ENCODE measurements at places on chromosomes 6 and 20.
A peak's percentile ranks its signal among the peaks of the same experiment; 100 is the strongest.

GRCh38 chr20:20546402-20546801 lies 166.0 kb downstream of the RALGAPA2 start:
- DNase-seq = no peak

GRCh38 chr6:35833536-35833935 lies 28.4 kb downstream of the LHFPL5 start:
- no peak for DNase-seq

DNA sequence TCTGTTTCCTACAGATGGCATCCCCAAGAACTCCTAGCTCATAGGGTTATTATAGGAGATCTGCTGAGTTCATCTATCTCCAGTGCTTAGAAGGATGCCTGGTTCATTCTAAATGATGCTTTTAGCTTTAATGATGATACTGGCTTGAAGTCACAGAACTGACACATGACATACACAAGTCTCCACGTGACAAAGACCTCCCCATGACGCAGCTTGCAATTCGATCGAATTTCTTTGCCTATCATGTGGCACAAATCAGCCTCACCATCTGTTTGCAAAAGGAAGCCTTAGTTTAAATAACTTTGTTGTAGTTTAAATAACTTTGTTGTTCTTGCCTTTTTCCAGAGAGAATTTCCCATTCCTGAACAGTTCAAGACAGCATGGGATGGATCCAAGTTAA lies 44.1 kb upstream of the FAM8A1 start:
- DNase-seq = no peak

DNA sequence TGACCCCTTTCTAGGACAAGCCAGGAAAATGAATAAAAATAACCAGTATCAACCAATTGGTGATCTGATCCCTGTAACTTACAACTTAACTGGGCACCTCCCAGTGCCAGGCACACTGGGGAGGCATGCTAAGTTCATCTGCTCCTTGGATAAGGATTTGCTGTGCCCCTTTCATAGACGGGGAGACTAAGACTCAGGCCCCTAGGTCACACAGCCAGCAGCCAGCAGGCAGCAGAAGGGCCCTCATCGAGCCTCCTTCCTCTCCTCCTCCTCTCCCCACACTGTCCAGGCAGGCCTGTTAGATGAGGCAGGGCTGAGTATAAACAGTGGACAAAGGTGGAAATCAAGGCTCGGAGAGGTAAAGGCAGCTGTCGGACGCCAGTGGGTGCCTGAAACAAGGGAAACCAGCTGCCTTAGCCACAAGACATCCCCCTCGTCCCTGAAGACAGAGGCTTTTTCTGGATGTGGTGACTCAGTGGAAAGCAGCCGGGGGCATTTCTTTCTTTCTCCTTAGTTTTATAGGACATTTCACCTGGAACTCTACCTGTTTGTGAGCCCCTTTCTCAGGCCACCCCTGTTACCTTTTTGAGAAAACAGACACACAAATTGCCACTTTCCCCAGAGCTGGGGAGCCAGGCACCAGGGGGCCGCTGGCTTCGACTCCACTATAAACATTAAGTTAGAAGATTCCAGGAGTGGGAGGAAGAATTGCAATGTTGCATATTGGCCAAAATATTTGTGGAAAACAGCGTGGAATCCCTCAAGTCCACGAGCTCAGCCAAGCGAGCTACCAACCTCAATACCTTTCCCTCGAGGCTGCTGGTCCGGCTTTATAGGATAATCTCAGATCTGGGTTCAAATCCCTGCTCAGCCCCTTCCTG lies 166.0 kb downstream of the PREX1 start:
- DNase-seq = no peak

- DNase-seq = no peak
Observed at GRCh38 chr20:235891-236290, 8.8 kb downstream of the DEFB129 start.

DNA sequence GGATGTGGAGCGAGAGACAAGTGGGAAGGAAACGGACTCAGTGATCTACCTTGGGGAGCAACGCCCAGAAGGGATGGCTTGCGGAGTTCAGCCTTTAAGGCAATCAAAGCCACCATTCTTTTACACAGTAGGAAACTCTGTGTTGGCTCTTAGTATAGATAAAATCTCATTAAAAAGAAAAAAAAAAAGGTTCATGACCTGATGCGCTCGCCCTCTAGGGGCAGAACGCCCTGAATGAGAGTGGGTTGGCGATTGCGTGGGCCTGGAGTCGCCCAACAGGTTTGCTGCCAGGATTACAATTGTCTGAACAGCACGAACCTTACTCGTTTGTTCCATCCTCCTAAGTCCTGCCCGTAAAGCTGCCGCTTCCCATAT lies 1.2 kb downstream of the TPD52L1 start:
- peak; percentile 6 for DNase-seq

DNA sequence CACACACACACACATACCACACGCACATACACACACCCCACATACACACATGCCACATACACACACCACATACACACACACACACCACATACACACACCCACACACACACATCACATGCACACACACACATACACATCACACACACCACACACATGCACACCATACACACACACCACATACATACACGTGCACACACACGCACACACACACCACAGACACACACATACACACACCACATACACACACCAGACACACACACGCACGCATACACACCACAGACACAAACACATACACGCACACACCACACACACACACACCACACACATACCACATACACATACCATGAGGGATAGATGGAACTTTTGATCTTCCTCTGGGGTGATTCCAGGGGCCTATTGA lies 90.2 kb downstream of the DLGAP4 start:
- DNase-seq = no peak

- no peak for DNase-seq
Observed at GRCh38 chr6:37938909-37939308, 119.4 kb downstream of the ZFAND3 start.

DNA sequence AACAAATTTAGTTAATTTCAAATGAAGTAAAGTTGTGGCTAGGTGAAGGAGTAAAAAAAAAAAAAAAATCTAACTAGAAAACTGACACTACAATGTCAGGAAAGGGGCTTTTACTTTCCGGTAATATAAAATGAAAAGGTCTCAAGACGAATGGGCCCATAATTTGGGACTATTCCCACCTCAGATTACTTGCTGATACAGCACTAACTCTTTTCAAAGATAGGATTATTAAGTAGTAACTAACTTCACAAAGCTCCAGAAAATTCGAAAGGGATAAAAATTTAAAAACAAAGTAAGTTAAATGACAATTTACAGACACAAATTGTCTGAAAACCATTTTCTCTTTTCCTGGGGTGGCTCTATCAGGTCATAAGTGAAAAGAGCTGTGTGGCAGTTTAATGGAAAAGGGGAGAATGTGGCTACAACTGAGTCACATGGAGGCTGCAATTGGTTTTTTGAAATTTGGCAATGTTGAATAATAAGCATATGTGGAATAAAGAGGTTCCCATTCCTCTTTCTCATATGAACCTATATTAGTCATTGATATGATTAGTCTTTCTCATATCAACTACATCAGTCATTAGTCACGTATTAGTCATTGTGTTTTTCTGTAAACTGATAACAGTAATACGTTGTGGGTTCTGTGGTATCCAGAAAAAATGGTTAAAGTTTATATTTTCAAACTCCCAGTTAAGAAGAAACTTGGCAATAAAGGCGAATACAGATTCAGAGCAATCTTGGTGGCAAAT lies 78.0 kb downstream of the RWDD2A start:
- DNase-seq = no peak

DNA sequence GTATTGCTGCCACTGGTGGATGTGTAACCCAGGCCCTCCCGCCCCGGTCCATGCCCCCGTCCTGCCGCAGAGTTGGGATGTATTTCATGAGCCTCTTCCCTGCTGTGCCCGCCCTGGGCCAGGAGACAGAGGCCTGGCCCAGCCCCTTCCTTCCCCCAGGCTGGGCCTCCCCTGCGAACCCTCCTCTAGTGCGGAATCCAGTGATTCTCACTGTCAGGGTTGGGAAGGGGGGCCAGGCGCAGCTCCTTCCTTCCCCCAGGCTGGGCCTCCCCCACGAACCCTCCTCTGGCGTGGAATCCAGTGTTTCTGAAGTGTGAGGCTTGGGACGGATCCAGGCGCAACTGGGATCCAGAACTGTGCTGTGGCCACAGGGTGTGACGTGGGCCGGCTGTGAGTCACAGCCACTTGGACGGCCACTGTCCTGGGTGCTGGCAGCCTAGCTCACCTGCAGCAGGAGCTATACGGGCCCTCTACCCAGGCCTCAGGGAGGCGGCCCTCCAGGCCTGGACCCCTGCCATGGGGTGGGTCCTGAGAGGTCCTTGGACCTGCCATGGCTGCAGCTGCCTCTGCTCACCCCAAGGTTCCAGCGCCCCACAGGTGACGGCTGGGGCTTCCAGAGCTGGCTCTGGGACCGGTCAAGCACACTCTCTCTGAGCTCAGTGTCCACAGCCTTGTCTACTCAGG lies 28.3 kb downstream of the COL20A1 start:
- DNase-seq = no peak

DNA sequence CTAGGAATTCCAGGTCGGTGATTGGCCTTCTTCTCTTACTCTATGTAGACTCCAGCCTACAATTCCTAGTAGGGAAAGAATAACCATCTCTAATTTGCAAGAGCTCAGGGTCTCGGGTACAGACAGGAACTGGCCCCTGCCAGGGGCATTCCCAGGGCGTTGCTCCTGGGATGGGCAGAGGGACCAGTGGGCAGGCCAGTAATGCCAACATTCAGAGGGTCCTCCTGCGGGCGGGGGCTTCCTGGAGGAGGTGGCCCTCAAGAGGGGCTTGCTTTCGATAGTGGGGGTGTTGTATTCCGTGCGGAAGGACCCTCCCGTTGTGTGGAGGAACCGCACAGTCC lies 129.8 kb upstream of the PRND start:
- no peak for DNase-seq

DNA sequence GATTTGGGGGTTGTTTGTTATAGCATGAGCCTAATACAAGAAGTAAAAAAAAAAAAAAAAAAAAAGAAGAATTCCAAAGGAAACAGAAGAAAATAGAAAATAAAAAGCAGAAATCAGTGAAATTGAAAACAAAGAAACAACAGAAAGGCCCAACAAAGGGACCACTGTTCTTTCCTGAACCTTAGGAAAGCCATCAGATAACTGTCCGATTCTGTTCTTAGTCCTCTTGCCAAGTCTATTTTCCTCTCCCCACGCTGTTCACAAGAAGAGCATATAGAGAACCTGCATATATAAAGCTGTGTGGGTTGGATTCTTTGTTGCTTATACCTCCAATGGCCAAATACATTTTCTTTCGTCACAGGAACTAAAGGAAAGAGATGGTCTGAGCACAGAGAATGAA lies 38.0 kb upstream of the IPCEF1 start:
- no peak for DNase-seq

- no peak for DNase-seq
Observed at GRCh38 chr6:33064723-33065122, 8.7 kb downstream of the HLA-DPA1 start.

DNA sequence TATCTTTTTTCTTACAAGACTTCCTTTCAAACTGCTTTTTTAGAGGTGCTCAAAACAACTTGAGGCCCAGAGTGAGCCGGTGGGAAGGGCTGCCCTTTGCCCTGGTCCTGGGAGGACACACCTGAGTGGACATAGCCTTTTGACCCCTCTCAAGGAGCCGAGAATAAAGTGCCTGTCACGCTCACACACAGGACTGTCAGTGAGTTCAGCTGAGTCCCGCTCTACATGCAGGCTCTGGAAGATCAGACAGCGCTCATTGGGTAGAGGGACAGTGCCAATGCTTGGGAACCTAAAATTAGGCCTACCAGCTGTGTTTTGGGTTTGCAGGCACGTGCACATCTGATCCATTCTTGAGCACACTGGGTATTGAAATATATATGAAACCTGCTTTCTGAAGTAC lies 387.8 kb downstream of the CD83 start:
- DNase-seq = no peak

- no peak for DNase-seq
Observed at GRCh38 chr20:24487648-24488047, 18.2 kb downstream of the SYNDIG1 start.

GRCh38 chr20:38143646-38144554 lies 21.2 kb downstream of the TGM2 start:
- no peak for DNase-seq
